ENCODE measurements at places on chromosomes 7 and 10.
A peak's percentile ranks its signal among the peaks of the same experiment; 100 is the strongest.

GRCh38 chr10:69817078-69817581, 15.4 kb downstream of the COL13A1 start:
- DNase-seq = no peak

GRCh38 chr10:132888898-132889490, 53.4 kb downstream of the CFAP46 start:
- DNase-seq = no peak

GRCh38 chr7:77337456-77337990, 78.6 kb downstream of the GSAP start:
- no peak for DNase-seq

- no peak for DNase-seq
These were observed 73.0 kb downstream of the TFPI2 start for GRCh38 chr7:93817526-93817925.

- no peak for DNase-seq
These were observed 123.1 kb downstream of the CLEC2L start for GRCh38 chr7:139646566-139646965.

DNA sequence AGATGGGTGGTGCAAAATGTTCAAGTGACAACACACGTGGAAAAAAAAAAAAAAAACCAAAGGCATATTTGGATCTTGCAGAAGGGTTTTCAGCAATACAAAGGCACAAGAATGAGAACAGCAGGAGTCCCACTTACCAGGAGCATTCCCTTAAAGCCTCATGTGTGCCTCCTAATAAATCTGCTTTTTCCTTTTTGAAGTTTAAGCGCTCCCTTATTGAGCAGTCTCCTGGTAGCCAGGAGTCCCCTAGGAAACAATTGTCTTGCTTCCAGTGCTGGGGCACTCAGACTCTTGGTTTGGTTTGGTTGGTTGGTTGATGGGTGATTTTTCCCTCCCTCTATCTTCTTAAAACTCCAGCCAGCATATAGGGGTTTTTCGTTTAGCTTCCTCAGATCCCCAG, 321.8 kb upstream of the NFE2L3 start:
- DNase-seq = no peak

- DNase-seq = no peak
These were observed 112.3 kb downstream of the ARHGAP12 start for GRCh38 chr10:31816318-31816717.

- no peak for DNase-seq
These were observed 23.6 kb upstream of the WAC start for GRCh38 chr10:28509286-28509685.

DNA sequence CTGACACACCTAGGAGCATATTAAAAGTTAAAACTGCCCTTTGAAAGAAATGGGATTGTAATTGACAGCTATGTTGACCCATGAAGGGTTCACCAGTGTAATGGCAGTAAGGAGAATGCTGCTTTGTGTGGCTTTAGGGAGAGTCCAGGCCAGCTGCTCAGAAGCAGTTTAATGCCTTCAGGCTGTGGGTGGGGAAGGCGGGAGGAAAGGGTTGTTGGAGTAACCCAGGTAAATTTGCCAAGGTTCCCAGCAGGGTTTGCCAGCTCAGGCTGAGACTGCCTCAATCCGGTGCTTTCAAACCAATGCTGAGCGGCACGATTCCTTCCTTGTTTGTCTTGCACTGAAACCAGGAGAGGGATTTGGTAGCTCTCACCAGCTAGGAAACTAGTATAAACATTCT, 637.2 kb downstream of the INHBA start:
- peak; percentile 93 for DNase-seq

GRCh38 chr10:100823194-100823593, 77.8 kb downstream of the PAX2 start:
- peak; percentile 25 for DNase-seq

DNA sequence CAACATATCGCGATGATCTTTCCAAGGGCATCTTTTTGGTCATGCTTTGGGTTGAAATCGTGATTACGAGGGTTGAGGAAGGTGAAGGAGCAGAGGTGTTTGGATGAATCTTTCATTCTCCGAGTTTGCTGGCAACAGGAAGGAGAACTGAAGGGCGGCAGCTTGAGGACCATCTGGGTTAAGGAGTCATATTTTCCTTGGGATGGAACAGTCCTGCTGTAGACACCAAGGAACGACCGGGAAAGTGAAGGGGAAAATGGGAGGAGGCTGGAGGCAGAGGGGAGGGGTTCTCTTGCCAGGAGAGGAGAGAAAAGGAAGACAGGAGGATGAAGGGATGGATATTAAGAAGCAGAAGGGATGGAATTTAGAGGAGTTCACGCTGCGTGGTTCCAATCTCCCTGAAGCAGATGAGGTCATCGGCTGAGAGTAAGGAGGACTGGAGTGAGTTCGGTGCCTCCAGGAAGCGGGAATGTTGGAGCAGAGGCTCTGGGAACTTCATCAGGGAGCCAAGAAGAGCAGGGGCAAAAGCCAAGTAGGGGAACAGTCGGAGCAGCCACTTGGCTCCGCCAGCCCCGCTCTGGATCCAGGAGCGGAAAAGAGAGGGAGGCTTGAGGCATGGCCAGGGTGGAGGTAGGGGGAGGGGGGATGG, 116.6 kb upstream of the GALNT17 start:
- DNase-seq = no peak

GRCh38 chr7:41492603-41493002, 210.3 kb downstream of the INHBA start:
- no peak for DNase-seq

DNA sequence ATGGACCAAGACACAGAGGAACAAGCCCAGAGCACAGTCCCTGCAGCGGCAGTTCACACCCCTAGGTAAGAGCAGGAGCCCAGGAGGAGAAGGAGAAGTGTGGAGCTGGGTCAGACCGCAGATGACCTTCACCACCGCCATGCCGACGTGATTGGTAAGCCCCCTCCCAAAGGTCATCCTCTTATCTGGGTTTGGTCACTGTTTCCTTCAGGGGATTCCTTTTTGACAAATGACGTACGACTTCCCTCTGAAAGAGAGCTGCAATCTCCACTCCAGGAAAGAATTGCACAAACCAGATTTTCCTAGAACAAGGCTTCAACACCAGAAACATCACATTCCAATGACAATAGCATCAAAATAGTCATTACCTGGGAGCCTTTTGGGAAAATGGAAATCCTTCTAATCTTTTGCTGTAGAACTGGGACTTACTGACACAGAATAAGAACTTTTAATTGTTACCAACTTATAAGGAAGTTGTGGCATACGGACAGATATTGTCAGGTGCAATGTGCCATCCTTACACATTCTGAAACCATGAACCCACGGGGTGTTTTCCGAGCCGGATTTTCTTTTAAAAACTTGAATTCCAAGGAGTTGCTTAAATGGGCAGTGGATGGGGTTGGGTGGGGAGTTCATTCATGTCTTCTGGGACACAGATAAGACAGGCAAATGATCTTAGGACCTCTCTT, 20.8 kb upstream of the ADAM12 start:
- no peak for DNase-seq

DNA sequence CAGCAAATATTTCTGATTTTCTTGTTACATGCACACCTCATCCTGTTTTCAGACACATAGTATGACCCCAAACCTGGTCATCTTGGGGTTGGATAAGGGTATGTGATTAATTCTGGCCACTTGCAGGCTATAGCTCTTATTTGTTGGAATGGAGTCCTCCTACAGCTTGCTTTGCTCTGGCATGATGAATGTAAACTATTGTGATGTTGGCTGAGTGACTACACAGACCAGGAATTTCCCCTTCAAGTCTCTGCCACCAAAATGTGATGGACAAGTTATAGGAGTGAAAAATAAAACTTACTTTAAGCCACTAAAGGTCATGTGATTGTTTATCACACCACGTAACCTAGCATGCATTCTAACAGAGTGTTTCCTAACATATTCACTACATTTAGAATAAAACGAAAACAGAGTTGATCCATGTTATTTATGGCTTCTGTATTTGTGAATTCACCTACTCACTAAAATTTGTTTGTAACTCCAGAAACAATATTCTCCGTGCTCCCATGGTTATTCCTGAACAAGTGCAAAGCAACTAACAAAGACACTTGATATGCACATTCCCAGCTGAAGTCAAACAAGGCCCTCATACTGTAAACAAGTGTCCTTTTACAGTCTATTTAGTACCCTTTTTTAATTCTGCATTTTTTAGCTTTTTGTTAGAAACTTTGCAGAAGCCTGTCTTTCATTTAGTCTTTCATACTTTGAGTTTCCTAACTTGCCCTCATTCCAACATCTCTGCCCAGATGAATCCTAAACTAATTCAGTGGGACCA, 599.2 kb upstream of the PCDH15 start:
- no peak for DNase-seq

GRCh38 chr10:96261930-96262329, 9.4 kb downstream of the BLNK start:
- DNase-seq = no peak

- no peak for DNase-seq
These were observed 2.5 kb downstream of the SLC16A9 start for GRCh38 chr10:59706851-59707797.

DNA sequence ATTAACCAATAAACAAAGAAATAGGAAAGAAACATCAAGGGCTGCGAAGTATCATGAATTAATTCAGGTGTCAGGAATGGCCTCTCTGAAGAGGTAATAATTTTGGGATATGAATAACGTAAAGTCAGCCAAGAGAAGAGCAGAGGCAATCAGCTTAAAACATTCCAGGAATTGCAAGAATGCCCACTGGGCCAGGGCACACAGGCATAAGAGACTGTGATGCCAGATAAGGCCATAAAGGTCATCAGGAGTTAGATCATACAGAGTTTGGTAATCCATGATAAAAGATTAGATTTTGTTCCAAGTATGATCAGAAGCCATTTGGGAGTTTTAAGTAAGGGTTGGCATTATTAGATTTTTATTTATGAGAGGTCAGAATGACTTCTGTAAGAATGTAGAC, 53.2 kb upstream of the ABCB4 start:
- DNase-seq = no peak

GRCh38 chr7:9241826-9242225, 808.4 kb downstream of the NXPH1 start:
- DNase-seq = no peak

DNA sequence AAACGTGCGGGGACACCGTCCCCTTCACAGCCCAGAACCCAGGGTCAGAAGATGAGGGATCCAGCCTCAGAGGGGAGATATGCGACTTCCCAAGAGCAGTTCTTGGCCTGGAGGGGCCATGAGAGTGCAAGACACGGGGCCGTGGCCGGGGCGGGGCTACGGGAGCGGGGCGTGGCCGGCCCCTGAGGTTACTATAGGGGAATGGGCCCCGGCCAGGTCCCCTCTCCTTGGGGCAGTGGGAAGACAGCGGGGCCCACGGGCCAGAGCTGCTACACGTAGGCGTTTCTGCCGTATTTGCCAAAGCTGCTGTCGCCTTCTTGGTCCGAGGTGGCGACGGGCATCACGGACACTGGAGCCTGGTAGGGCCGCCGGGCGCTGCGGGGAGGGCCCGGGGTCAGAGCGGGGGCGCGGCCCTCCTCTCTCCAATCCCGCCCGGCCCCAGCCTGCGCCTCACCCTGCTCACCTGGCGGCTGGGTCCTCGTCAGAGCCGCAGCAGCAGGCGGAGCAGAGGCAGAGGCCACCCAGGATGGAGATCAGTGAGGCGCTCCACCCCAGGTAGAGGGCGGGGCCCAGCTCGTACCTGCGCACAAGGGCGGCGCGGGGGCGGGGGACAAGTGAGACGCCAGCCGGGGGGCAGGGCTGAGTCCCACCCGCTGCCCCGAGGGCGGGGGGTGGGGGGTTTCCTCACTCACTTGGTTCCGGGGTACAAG, 5.3 kb downstream of the CLDN15 start:
- DNase-seq = peak; percentile 67

DNA sequence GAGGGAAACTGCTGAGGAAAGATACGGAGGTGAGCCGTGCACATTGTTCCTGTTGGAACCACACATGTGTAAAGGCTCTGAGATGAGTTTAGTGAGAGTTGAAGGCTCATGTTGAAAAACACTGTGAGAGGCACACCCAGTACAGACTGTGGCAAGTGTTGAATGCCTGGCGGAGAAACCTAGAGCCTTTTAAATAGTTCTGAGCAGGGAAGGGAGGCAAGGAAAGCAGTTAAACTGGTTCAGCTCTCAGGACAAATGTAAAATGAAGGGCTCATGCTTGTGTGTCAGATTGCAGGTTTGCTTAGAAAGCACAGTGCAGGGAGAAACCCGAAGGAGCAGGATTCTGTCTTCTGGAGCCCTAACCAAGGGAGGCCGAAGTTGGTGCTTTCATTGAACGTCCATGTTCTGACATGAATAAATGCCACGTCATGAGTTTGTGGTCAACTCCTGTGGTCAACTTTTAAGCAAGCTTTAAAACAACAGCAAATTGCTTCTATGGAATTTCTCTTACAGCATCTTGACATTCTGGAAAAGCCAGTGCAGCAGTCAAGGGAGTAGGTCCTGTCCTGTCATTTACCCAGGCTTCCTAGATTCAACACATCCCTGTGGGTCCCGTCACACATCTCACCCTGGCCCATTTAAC, 650.9 kb upstream of the GALNT17 start:
- DNase-seq = no peak

DNA sequence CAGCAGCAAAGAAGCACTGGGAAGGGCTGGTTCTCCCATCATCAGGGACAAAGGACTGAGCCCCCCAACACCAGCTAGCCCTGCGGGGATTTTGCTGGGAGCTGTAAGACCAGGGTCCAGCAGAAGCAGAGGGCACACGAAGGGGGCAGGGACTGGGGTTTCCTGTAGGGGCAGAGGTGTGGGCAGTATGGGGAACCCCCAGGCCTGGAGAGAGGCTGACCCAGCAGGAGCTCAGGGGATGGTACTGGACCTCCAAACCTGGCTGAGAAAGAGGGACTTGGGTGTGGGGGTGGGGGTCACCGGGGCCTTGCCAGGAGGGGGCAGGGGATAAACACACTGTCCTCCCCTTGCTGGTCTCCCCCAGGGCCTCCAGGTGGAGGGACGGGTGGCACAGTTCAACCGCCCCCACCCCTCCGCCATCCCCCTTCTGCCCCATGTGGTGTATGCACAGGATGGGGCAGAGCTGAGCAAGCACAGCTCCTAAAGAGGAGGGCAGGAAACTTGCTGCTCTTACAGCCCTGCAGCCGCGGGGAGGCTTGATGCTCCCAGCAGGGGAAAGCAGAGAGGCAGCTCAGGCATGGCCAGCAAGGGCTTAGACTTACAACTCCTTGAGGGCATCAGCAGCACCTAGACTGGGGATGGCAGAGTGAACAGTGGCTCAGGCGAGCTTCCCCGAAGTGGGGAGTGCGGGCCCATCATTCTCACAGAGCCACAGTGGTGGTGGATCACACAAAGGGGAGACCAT, 12.4 kb upstream of the RET start:
- no peak for DNase-seq

- DNase-seq = peak; percentile 92
These were observed 66.3 kb upstream of the SLC25A13 start for GRCh38 chr7:96388166-96388565.

DNA sequence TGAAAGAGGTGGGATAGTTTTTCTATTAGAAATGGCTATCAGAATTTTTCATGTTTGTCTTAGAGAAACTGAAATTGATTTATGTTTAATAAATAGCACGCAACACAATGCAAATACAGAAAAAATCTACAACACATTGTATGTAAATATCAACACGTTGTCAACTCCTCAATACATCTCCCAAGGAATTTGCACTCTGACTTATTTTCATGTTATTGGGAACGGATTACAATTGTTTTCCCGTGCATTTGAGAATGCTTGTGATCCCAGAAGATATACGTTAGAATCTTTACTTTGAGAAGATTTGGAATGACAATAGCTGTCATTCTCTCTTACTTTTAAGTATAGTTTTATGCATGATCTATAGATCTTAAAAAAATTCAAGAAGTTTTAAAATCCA, 313.8 kb upstream of the AKR1E2 start:
- no peak for DNase-seq

- peak; percentile 66 for DNase-seq
These were observed 42.2 kb downstream of the ACSM6 start for GRCh38 chr10:95236068-95236903.
